Naive thymus-derived CD8-positive, alpha-beta T cell (primary cell): ENCODE measurements at places on chromosomes 1 and 21. TPM values are rescaled to one million over a fixed set of nuclear protein-coding genes. Genes with fewer than 3 reads are reported as not detected.

The RRAGC gene
- polyA plus RNA-seq: 6.7 TPM

The KCNJ6 gene
- polyA plus RNA-seq: not detected

The MPL gene
- polyA plus RNA-seq: not detected

The SEC22B gene
- polyA plus RNA-seq: 15.8 TPM

The KRTAP6-2 gene
- not detected for polyA plus RNA-seq

The PARS2 gene
- polyA plus RNA-seq: 4.1 TPM

The ZNF691 gene
- 8.8 TPM for polyA plus RNA-seq

The ZC3H11A gene
- 50.6 TPM for polyA plus RNA-seq

- no peak overlapping the region for H3K27ac ChIP-seq
- no peaks in the 10 kb centered on the region for H3K36me3 ChIP-seq
- no peaks in the 10 kb centered on the region for H3K4me1 ChIP-seq
- H3K27me3 ChIP-seq: peaks cover 13% of the 10 kb centered on the region
- no peak overlapping the region for H3K4me3 ChIP-seq
Measured at GRCh38 chr1:147377263-147378246, 135.1 kb downstream of the CHD1L start.

DNA sequence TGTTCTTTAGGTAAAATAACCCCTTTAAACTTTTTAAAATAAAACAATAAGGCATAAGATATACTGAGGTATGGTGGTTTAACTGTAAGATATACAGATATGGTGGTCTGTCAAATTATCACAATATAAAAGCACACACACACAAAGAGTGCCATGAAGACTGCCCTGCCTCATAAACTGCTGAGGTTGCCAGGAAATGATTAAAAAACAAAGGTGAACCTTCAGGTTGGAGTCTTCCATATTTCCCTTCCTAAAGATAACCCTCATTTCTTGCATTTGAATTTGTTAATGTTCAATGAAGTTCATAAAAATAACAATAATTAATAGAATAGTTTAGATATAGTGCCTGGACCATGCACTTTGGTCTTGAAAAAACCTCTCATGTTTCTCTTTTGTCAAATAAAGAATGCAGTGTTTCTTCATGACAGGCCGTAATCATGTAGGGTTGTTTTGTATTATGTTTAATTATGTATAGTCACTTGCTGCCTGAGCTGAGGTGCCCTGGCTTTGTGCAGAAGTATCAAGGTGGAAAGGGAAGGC is 123.6 kb upstream of the B3GALT2 start:
- no peak overlapping the region for H3K4me3 ChIP-seq
- no peak for DNase-seq
- H3K36me3 ChIP-seq: no peaks in the 10 kb centered on the region
- H3K4me1 ChIP-seq: peaks cover 16% of the 10 kb centered on the region
- H3K27ac ChIP-seq: no peak overlapping the region
- H3K27me3 ChIP-seq: no peaks in the 10 kb centered on the region

GRCh38 chr1:204320382-204320804 is 39.3 kb downstream of the PLEKHA6 start:
- no peak for DNase-seq
- H3K4me1 ChIP-seq: peaks cover 2% of the 10 kb centered on the region
- no peaks in the 10 kb centered on the region for H3K27me3 ChIP-seq
- no peak overlapping the region for H3K4me3 ChIP-seq
- no peaks in the 10 kb centered on the region for H3K36me3 ChIP-seq

- H3K36me3 ChIP-seq: no peaks in the 10 kb centered on the region
- no peaks in the 10 kb centered on the region for H3K27me3 ChIP-seq
- no peak overlapping the region for H3K27ac ChIP-seq
- no peak for DNase-seq
- no peaks in the 10 kb centered on the region for H3K4me1 ChIP-seq
Measured at GRCh38 chr21:32587120-32587519, 1.8 kb upstream of the TCP10L start.

DNA sequence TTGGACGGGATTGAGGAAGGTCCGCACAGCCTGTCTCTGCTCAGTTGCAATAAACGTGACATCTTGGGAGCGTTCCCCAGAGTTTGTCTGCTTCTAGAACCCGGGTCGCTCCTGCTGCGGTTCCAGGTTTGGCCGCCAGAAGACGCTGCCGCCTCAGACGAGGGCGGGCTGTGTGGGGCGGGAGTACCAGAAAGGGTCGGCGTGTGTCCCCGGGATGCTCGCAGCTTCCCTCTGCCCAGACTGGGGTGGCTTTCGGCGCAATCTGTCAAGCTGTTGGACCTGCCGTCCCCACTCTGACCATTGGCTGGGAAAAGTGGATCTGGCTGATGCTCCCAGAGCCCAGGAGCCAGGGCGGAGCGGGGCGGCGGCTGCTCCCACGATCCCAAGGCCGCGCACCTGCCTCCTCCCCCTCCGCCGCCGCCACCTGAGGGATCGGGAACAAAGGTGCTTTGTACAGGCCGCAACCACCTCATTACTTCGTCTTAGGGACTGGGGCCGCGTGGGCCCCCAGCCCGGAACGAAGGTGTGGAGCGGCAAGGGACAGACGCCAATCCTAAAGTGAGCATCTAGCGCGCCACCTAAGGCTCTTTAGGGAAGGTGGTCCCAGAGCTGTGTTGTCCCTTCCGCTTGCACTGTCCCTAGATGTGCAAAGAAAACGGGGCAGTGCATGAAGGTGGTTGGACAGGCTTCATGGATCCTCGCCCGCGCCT is 683 bp upstream of the EFNA4 start:
- no peaks in the 10 kb centered on the region for H3K27me3 ChIP-seq
- H3K4me3 ChIP-seq: peak overlapping the region; percentile 97
- DNase-seq: peak; percentile 72
- no peak overlapping the region for H3K27ac ChIP-seq
- peaks cover 21% of the 10 kb centered on the region for H3K4me1 ChIP-seq
- H3K36me3 ChIP-seq: peaks cover 2% of the 10 kb centered on the region

GRCh38 chr1:10031461-10031860 is 1.3 kb upstream of the UBE4B start:
- no peaks in the 10 kb centered on the region for H3K27me3 ChIP-seq
- no peak for DNase-seq
- H3K27ac ChIP-seq: no peak overlapping the region
- H3K36me3 ChIP-seq: no peaks in the 10 kb centered on the region

GRCh38 chr1:184755226-184756065 is 788 bp upstream of the EDEM3 start:
- peak overlapping the region; percentile 87 for H3K27ac ChIP-seq
- no peaks in the 10 kb centered on the region for H3K27me3 ChIP-seq
- peaks cover 24% of the 10 kb centered on the region for H3K4me1 ChIP-seq
- peak overlapping the region; percentile 89 for H3K4me3 ChIP-seq
- DNase-seq: no peak

- no peak overlapping the region for H3K27ac ChIP-seq
- no peaks in the 10 kb centered on the region for H3K4me1 ChIP-seq
- H3K36me3 ChIP-seq: no peaks in the 10 kb centered on the region
- no peak overlapping the region for H3K4me3 ChIP-seq
- no peak for DNase-seq
Measured at GRCh38 chr21:37967036-37967435, 50.8 kb upstream of the KCNJ6 start.
